HS-27A (cell line): ENCODE measurements at places on chromosomes 2 and 18.

DNA sequence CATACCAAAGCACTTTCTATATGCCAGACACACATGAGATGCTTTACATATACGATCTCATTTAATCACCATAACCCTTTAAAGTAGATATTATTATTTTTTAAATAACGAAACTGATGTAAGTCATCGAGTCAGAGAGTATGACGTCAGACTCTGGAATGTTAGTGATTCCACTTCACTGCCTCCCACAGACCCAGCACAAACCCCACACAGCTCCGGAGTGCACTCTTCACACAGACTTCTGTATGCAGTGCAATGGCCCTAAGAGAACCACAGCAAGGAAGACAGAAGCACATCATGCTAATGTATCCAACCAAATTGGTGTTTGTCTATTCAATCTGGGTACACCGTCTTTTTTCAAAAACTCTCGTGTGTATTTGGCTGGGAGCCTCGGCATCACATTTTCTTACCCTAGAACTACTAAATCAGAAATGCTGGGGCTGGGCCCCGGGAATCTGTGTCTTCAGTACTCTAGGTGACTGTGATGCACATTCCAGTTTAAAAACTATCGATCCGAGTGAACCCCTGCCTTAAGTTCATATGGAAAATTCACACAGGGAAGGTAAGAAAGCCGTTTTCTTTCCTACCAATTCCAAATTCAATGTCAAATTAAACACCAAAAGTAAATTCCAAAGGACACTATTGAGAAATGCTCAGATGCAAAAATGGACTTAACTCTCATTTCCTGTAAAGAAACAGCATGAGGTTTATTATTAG is 117.7 kb upstream of the ACVR1C start:
- no peak for DNase-seq

DNA sequence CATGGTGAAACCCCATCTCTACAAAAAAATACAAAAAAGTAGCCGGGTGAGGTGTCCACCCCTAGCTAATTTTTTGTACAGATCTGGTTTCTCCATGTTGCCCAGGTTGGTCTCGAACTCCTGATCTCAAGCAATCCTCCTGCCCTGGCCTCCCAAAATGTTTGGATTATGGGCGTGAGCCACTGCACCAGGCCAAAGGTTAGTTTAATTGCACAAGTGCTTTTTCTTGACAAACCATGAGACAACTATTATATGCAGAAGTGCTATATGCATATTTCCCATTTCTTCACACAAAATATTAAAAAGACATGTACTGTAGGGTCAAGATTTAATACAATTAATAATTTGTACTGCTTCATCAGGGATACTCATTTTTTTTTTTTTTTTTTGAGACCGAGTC is 5.0 kb upstream of the GGCX start:
- no peak for DNase-seq

GRCh38 chr18:79509536-79509930 is 113.8 kb downstream of the NFATC1 start:
- DNase-seq = no peak

DNA sequence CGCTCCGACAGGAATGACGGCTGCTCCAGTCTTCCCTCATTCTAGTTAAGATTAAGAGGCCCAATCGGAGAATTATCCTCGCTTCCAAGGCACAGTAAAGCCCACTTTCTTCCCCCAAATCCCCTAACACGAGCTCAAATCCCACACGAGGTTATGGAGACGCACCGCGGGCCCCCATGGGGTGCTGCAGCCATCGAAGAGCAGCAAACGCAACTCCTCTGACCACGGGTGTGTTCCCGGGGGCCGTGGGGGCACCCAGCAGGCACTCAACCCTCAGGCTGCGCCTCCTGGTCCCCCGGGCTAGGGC is 446 bp downstream of the COPS9 start:
- no peak for DNase-seq

- no peak for DNase-seq
Measured at GRCh38 chr18:77405096-77405495, 155.4 kb downstream of the GALR1 start.

- DNase-seq = no peak
Measured at GRCh38 chr18:52950155-52950554, 610.2 kb downstream of the DCC start.

DNA sequence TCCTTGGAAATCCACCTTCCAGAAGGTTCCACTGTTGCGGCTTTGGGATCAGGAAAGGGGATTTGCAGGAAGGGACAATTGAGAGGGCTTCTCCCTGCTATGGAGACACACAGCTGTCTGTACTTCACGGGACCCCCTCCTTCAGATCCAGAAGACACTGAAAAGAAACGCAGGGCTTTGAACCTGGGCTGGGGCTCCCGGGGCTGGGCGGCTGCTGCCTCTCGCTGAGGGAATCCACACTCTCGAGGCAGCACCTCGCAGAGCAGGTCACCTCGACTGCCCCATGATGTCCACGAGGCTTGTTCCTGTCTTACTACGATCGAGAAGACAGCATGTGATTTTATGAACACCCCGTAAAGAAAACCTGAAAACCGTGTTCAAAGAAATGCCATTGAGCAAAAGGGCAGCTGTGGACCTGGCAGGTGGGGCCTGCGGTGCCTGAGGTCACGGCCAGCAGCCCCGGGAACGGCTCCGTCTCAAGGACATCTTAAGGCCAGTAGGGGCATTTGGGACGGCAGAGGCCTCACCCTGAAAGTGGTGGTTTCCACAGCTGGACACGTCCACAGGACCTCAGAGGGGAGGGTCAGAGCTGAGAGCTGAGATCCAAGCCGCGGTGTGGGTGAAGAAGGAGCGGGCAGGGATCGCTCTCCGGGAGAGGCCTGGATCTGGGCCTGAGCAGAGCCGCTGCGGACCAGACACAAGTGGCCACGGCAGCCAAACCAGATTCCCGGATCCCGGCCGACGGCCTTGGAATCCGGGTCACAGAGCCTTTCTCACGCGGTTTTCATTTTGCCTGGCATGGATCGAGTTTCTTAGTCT is 165.7 kb downstream of the RTP5 start:
- DNase-seq = no peak

GRCh38 chr2:45009928-45010701 is 863 bp upstream of the SIX2 start:
- peak; percentile 78 for DNase-seq

DNA sequence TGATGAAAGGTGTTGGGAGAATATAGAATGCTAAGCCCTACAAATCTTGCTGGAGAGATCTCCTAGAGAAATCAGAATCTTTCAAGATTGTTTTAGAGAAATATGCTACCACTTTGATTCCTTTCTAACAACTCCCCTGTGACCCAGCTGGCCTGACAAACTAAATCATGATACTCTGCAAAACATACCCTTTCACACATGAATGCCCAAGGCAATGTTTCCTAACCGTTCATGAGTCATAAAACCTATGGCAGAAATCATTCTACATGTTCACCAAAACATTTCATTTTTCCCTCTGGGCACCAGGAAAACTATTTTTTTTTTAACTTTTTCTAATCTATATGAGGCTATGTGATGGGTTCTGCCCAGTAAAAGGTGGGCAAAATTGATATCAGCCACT is 77.8 kb upstream of the SETBP1 start:
- no peak for DNase-seq
